Dermis blood vessel endothelial cell (primary cell): ENCODE measurements at places on chromosomes 12 and 14. TPM values are rescaled to one million over a fixed set of nuclear protein-coding genes. Genes with fewer than 3 reads are reported as not detected.
A peak's percentile ranks its signal among the peaks of the same experiment; 100 is the strongest.

GRCh38 chr12:22333186-22333712 is 1.3 kb downstream of the ST8SIA1 start:
- no peak for DNase-seq

DNA sequence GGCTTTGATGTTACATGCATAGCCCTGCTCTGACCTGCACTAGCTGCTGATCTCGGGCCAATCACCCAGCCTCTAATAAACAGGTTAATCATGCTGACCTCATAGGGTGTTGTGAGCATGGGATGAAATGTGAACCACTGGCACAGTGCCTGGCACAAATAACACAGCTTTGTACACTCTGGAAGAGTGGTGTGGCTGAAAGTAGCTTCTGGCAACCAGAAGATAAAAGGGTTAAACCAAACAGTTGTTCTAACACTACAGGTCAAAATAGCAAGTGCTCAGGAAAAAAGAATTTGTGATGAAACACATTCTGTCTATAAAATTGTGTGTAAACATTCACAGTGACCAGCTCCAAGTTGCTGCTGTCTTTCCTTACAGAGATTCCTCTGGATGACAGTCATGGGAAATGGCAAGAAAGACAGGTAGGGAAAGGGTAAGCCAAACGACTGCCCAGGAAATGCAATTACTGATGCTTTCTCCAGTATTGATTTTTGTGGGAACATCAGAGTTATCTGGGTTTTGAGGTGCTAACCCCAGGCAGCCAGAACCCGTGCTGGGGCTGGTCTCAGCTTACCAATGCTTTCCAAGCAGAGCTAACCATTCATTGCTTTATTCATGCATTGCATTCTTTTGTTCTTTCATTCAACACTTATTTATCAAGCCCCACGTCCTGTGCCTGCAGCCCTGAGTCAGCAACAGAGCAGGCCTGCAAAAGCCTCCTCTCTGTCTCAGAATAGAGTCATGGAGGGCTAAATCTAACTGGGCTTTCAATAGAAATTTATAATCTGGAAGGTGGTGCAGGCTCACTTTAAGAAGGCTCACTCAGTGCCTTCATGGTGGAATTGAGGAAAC is 38.1 kb upstream of the CAPRIN2 start:
- DNase-seq: peak; percentile 12

DNA sequence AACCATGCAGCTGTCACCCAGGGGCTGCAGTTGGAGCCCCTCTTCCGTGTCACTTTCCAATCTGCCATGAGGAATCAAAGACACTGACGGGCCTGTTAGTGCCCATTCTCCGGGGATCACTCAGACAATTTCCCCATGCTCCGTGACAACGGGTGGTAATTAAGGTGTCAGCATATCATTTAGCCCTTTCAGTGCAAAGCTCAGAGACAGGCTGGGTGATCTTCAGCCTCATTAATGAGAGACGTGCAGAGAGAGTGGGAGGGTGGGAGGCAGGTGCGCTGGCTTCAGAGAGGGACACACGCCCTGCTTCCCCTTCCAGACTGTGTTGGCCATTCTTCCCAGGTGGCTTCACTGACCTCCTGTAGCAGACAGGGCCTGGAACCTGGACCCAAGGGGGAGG is 58.7 kb downstream of the MVK start:
- DNase-seq: no peak

GRCh38 chr12:52524241-52524897 is 4.2 kb upstream of the KRT5 start:
- DNase-seq: no peak

The PAN2 gene
- 16.8 and 24.2 TPM in 2 replicates for total RNA-seq
